ENCODE measurements at places on chromosomes 5 and 9. TPM values are rescaled to one million over a fixed set of nuclear protein-coding genes. Genes with fewer than 3 reads are reported as not detected.

- DNase-seq: no peak
- H3K36me3 ChIP-seq: no peaks in the 10 kb centered on the region
- peaks cover 4% of the 10 kb centered on the region for H3K27me3 ChIP-seq
- H3K4me1 ChIP-seq: no peaks in the 10 kb centered on the region
Observed at GRCh38 chr5:6404129-6404528, 25.8 kb upstream of the MED10 start.

DNA sequence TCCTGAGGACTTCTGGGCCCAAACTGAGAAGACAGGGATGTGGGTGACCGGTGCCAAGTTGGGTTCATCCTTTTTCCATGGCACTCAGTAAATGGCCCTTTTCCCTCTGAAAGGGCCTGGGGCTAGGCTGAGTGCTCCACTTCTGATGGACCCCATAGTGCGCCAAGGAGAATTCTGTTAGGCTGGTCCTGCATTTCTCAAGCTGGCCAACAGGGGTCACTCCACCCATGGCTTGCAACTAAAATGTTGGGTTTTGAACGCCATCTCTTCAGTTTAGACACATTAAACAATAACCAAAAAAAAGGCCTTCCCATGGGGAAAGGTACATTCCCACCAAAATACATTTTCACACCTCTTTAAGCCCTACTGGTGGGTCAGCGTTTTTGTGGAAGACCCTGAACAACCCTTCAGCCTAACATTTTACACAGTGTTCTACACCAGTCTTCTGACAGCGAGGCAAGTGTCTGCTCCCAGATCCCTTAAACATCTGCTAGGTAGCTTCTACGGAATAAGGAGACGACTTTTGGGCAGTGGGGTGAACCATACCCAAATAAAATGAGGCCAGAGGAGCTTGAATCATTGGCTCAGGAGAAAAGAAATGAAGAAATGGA, 27.3 kb downstream of the CNTFR start:
- peaks cover 5% of the 10 kb centered on the region for H3K4me1 ChIP-seq
- H3K27me3 ChIP-seq: no peaks in the 10 kb centered on the region
- no peak overlapping the region for H3K4me3 ChIP-seq
- H3K36me3 ChIP-seq: no peaks in the 10 kb centered on the region
- H3K27ac ChIP-seq: no peak overlapping the region

Gene FOXB2
- total RNA-seq: not detected

Gene C9
- 1.8 TPM for total RNA-seq
